Trophoblast cell (in vitro differentiated cells and primary cell): ENCODE measurements at places on chromosomes 3 and 15.

DNA sequence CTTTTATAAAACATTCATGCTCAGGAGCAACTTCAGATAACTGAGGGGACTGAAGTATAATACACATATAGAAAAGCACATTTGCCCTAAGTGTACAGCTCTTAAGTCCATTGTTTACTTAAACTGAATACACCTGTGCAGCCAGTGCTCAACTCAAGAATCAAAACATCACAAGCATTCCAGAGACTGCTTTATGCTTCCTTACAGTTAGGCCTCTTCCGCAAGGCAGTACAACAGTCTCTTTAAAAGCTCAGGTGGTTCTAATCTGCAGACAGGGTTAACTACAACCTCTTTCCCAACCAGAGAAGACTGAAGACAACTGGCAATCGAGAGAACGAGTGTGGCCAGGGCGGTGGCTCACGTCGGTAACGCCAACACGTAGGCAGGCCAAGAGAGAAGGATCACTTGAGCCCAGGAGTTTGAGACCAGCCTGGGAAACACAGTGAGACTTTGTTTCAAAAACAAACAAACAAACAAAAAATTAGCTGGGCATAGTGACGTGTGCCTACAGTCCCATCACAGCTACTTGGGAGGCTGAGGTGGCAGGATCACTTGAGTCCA is 16.9 kb downstream of the MCCC1 start:
- no peak for DNase-seq

DNA sequence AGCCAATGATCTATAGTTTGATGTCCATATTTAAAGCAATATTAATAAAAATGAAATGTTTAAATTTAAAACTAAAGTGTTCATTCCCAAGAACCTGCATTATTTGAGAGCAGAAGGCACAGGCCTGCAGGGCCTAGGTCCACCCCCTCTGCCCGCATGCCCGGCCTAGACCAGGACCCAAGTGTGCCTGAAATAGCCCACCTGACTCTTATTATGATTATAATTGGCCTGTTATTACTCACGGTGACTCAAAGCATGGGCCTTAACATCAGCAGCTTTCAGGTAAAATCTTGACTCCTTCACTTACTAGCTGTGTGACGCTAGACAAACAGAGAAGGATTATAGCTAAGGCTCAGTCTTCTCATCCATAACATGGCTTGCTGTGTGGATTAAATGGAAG is 128.8 kb downstream of the PLCL2 start:
- DNase-seq = no peak

- DNase-seq = no peak
These were observed 779.9 kb downstream of the GRM7 start for GRCh38 chr3:7640787-7641186.

GRCh38 chr3:23834082-23834870 is 28.5 kb downstream of the UBE2E1 start:
- DNase-seq = no peak

DNA sequence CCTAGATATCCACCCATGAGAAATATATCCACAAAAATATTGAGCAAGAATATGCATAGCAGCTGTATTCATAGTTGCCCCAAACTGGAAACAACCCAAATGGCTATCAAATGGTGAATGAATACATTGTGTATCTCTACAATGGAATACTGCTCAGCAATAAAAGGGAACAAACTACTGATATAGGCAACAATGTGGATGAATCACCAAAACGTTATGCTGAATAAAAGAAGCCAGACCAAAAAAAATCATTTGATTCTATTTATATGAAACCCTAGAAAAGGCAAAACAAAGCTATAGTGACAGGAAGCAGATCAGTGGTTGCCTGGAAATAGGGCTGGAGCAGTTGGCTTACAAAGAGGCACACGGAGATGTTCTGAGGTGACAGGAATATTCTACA is 15.5 kb upstream of the CMTM7 start:
- DNase-seq = no peak
